Nucleus accumbens (tissue), 56 donors: ENCODE measurements at places on chromosomes 2 and 18.
A peak's percentile ranks its signal among the peaks of the same experiment; 100 is the strongest.

- no peak for DNase-seq
These were observed 23.7 kb upstream of the SCYGR1 start for GRCh38 chr2:227411320-227411989.

DNA sequence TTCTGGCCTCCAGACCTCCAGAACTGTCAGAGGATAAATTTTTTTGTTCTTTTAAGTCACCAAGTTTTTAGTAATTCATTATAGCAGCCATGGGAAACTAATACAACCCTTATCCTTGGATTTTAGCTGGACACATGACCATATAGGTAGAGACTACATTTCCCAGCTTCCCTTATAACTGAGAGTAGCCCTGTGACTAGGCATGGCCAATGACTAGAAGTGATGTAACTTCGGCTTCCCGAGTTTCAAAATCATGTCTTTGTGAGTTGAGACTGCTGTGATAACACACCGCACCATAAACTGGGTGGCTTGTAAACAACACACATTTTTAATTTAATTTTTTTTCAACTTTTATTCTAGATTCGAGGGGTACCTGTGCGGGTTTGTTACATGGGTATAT lies 134.0 kb upstream of the SERTAD2 start:
- DNase-seq = no peak

DNA sequence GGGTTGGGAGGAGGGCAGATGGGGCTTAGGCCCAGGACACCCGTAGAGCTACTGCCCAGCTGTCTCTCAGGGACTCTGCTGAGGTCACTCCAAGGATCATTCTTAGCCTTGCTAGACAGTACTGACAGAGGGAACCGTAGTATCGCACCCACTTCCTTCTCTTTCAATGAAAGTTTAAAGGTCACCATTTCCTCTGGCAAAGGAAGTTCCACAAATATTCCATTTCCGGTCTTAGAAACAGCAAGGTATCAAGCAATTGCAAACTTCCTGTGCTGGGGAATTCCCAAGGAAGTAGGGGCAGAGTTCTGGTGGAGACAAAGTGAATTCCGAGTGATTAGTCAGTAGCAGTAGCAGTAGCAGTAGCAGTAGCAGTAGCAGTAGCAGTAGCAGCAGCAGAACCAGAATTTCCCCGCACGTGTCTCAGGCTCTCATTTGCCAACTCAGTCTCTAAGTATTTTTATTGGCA lies 24.7 kb downstream of the IL1B start:
- no peak for DNase-seq

GRCh38 chr2:69585855-69586555 lies 57.5 kb downstream of the AAK1 start:
- DNase-seq = no peak

DNA sequence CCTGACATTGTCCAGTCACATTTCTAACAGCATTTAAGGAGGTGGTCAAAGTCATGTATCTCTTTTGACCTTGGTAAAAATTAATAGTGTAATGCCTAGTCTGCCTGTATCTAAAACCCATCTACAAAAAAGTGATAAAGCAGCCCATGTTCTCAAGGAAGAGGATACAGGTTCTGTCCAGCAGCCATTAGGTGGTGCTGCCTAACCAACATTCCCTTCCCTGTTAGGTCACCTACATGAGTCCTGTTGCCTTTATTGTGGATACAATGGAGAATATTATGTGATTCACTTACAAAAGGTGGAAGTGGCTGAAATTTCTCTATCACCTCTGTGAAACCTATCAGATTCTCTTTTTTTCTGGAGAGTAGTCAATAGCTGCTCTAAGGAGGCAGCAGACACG lies 52.5 kb downstream of the AQP4 start:
- peak; percentile 9 for DNase-seq

DNA sequence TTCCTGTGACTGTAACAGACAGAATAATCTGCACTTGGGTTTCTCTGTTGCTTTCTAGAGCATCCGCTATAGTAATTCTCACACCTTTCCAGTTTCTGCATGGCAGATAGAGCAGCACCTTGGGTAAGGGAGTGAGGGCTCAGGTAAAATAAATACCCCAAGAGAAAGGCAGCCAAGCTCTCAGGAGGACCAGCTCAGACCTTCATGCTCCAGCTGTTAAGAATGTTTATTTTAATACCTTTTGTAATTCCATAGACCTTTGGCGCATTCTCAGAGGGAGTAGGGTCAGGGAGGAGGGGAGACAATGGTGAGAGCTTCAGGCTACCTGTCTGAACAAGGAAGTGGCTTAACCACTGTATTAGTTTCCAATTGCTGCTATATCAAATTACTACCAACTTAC lies 16.2 kb upstream of the TMEM178A start:
- DNase-seq = no peak

GRCh38 chr2:7419186-7419585 lies 502.0 kb downstream of the RNF144A start:
- no peak for DNase-seq

DNA sequence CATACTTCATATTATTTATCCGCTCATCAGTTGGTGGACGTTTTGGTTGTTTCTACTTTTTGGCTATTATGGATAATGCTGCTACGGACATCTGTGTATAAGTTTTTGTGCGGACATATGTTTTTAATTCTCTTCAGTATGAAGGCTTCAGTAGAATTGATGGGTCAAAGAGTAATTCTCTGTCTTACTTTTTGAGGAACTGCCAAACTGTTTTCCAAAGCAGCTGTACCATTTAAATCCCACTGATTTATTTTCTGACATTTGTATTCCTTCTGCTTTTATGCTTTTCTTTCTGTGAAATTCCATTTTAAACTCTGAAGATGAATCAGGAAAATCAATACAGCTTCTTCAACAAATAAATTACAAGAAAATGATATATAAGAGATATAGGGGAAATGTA lies 20.8 kb downstream of the FAM110C start:
- DNase-seq = no peak

DNA sequence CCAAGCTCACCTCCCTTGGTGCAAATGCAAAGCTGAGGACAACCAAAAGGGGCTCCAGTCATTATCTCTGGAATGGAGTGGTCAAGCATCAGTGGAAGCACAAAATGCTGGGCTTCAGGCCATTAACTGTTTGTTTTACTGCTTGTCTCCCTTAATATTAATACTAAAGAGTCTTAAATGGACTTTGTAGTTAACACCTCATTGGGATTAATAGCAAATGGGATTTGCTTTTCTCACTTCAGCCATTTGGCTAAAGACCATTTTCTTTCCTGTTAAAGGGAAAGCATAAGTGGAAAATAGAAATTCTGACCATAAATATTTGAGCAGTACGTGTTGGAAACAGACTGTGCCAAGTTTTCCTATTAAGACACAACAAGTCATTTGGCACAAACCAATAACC lies 154.4 kb downstream of the DNER start:
- DNase-seq = no peak

DNA sequence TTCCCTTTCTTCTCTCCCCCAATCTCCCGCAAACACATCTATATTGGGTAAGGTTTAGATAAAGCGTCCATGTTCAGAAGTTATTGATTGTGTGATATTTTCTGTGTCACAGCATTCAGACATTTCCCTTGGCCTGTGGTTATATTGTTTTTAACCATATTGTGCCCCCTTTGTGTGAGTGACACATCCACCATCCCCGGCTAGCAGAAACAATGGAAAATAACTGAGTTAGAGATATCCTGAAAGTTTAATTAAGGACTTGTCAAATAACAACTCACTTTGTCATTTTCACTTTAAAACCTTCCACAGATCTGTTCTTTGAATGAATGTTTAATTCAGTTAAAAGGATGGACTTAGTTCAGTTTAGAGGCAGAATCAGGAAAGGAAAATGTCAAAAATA lies 151.0 kb downstream of the KCNJ3 start:
- no peak for DNase-seq

- no peak for DNase-seq
These were observed 83.0 kb downstream of the COLEC12 start for GRCh38 chr18:417495-417894.

DNA sequence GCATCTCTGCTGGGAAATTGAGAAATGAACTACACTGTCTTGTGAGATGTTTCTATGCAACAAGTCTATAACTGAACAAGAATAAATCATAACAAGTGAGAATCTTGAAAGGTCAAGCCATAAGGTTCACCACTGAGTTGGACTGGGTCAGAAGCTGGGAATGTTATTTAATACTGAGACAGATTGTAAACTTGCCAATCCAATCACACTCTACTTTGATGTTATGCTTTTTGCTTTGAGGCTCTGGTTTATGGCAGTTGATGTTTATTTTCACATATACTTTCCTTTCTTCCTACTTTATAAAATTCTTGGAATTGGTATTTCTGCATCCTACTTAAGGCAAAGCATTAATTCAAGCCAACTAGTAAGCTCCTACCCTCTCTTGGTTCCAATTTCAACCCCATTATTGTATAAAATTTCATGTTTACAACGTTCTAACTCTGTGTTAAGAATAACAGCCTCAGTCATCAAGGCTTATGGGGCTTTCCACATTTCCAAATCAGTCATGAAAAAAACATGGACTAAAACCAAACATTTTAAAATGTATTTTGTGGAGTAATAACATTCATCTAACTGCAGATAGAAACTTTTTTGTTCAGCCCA lies 533.4 kb downstream of the NYAP2 start:
- no peak for DNase-seq

GRCh38 chr2:124670187-124670586 lies 645.1 kb downstream of the CNTNAP5 start:
- no peak for DNase-seq

DNA sequence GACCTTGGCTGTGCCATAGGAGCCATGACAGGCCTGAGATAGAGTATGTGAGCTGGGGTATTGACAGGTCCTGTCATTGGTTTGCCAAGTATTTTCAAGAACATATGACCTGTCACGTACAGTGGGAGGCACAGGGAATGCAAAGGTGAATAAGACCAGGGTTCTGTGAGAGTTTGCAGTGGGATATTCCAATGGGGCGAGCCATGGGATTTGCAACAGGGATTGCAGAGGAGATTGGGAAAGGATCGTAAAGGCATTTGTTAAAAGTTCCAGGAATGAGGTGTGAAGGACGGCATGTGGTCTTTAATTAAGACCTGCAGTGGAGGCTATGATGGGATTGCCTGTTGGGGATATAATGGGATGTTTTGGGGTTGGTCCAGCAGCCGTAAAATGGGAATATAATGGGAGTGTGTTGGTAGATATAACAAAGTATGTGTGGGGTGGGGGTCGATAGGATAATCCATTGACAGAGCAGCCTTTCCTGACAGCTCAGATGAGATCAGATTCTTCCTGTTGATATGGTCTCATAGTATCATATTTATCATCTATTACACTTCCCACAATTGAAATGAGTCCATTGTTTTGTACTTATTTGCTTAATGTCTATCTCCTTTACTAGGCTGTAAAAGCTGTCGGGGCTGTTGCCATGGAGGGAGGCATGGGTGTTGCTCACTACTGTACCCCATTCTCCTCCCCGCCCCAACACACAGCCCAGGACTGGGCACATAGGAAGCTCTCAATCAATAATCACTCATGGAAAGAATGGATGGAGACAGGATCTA lies 38.1 kb downstream of the PKDCC start:
- no peak for DNase-seq

- no peak for DNase-seq
These were observed 1.8 kb downstream of the RBFA start for GRCh38 chr18:80035997-80036396.

- DNase-seq = peak; percentile 61
These were observed 1.3 kb downstream of the FMNL2 start for GRCh38 chr2:152336119-152336853.

GRCh38 chr2:16330571-16330970 lies 335.1 kb downstream of the CYRIA start:
- no peak for DNase-seq

DNA sequence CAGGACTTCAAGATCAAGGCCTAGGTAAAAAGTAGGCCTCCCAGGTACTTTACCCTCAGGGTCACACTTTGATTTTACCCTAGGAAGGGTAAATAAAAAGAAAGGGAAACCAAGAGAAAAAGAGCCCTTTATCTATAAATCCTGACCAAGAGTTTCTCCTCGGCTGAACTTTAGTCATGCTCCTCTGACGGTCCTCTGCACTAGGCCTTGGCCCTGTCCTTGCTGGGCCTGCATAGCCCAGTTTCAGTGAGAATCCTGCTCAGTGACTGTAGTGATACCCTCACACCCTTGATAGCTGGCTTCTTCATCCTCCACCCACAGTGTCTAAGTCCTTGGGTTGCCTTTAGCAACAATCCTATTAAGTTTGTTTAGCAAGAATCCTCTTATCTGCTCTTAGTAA lies 20.5 kb upstream of the ITSN2 start:
- DNase-seq = no peak

DNA sequence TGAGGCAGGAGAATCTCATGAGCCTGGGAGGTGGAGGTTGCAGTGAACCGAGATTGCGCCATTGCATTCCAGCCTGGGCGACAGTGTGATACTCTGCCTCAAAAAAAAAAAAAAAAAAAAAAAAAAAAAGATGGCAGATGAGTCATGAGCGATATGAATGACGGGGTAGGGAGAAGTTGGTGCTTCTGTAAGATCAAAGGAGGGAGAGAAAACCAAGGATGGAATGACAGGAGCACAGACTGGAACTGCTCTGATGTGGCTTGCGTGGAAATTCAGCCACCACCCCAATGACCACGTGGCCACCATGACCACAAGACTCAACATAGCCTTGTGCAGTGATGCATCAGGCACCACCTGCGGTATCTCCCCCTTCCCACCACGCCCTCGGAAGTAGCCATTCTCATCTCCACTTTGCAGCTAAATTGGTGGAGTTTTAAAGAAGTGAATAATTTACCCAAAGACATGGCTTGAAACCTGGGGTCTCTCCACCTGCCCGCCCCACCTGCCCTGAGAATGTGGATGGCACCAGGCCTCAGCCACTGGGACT lies 96.0 kb downstream of the ACKR3 start:
- DNase-seq = no peak

DNA sequence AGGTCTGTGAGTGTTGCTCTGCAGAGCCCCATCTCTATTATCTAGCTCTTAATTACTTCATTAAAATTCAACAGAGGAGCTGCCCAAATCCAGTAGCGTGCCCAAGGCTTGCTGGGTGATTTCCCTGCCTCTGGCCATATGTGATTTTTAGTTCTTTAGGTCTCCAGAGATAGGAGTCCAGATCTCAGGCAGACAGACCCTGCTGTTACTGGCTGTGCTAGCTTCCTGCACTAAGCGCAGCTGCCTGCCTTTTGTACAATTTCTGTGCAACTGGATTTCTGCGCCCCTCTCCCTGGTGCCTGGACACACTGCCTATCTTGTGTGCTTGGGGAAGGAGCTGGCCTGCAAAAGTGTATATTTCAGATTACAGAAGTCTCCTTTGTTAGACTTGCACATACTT lies 136.5 kb downstream of the TDRD15 start:
- no peak for DNase-seq

- no peak for DNase-seq
These were observed 35.5 kb downstream of the ZNF532 start for GRCh38 chr18:58900015-58900649.

- DNase-seq = no peak
These were observed 155.1 kb downstream of the SMAD7 start for GRCh38 chr18:48795696-48796095.

- DNase-seq = no peak
These were observed 44.3 kb downstream of the SPRED2 start for GRCh38 chr2:65388051-65388531.

- no peak for DNase-seq
These were observed 100.2 kb upstream of the SULT1C3 start for GRCh38 chr2:108139521-108139920.
